Islet precursor cell (in vitro differentiated cells): ENCODE measurements at places on chromosomes 3 and 15.

DNA sequence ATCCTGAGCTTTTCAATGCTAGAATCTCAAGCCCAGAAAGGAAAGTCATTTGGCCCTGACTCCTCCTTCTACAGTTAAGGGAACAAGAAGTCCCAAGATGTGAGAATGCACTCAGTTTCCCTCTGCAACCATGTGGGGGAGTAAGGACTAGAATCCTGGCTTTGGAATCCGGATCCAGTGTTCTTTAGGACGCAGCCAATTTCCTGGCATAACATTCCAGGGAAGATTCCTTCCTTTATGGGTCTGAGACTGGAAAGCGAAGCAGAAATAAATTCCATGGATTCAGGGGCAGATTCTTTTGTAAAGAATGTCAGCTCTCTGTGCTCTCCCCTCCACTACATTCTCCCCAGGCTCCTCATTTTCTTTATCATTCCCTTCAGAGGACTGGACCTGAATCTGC is 151.8 kb upstream of the SOX14 start:
- DNase-seq: peak; percentile 83

- no peak for DNase-seq
These were observed 62.1 kb upstream of the FAM3D start for GRCh38 chr3:58728723-58729122.

DNA sequence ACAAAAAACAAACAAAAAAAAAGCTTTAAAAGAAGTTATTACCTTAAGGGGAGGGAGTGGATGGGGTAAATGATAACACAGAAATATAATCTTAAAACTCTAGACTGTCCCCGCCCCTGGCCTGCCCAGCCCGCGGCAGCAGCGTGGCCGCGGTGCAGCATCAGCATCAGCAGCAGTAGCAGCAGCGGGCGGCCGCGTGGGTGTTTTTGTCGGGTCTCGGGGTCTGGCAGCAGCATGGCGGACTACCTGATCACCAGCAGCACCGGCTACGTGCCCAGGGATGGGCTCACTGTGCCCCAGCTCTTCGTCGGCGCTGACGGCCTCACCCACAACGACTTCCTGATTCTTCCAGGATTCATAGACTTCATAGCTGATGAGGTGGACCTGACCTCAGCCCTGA is 80.0 kb upstream of the ANKRD28 start:
- DNase-seq: no peak

DNA sequence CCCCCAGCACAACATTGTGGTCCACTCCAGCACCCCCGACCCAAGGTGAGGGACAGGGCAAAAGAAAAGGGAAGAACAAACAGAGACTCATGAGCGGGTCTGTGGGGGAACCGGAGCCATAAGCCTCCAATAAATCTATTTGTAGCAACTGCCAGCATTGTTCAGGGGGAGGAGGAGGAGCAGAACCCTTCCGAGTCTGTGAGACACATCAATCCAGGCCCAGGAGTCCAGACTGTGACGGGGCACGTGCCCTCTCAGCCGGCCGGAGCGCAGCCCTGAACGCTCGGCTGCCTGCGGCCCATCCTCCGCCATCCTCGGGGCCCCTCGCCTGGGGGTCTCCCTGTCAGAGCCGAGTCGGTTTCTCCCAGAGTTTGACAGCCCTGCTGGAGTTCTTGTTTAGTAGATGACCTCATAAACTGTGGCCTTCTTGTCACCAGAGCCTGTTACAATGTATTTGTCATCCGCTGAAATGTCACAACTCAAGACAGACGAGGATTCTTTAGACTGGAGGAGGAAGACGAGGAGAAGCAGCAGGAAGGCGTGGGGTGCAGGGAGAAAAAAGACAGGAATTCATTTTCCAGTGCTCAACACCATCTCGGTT is 47.9 kb downstream of the TLE3 start:
- no peak for DNase-seq

GRCh38 chr15:98745650-98746374 is 97.5 kb downstream of the IGF1R start:
- DNase-seq: no peak

DNA sequence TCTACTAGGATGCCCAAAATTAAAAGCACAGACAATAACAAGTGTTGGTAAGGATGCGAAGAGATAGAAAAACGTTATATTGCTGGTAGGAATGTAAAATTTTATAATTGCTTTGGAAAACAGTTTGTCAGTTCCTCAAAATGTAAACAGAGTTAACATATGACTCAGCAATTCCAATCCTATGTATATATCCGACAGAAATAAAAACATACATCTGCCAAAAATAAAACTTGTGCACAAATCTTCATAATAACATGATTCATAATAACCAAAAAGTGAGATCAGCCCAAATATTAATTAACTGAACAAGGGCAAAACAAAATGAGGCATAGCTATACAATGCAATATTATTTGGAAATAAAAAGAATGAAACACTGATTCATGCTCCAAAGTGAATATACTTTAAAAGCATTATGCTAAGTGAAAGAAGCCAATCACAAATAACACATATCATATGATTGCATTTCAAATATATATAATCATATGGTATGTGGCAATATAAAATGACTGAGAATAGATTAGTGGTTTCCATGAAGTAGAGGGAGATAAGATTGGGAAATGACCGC is 609.3 kb downstream of the IGSF11 start:
- DNase-seq: no peak

DNA sequence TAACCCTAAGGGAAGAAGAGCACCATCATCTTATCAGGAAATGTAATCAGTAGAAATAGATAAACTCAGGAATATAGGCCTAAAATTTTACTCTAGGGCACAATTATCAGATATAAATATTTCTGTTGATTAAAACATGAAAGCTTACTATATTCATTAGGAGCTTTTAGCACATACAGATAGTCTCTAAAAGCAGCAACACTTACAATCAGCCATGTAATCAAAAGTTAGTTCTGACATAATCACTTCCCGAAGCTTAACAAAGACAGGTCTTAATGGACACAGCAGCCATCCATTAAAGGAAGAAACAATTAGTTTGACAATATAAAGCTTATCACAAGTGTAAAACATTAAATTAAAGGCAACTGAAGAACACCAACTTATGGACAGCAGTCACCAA is 30.6 kb downstream of the DCLK3 start:
- DNase-seq: no peak

DNA sequence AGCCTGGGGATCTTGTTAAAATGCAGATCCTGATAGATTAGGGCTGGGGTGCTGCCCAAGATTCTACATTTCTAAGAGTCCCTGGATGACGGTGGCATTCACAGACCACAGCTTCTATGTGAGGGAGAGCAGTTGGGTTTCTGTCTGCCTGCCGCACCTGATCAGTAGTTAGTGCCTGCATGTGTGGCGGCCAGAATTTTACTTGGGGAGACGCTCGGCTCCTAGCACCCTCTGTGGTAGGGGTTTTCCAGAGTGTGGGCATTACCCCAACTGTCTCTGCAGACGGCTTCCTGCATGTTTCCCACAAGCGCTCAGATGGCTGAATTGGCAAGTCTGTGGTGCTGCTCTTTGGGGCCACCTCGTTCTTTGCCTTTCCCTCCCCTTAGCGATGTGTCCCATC is 8.3 kb downstream of the GHRL start:
- no peak for DNase-seq

DNA sequence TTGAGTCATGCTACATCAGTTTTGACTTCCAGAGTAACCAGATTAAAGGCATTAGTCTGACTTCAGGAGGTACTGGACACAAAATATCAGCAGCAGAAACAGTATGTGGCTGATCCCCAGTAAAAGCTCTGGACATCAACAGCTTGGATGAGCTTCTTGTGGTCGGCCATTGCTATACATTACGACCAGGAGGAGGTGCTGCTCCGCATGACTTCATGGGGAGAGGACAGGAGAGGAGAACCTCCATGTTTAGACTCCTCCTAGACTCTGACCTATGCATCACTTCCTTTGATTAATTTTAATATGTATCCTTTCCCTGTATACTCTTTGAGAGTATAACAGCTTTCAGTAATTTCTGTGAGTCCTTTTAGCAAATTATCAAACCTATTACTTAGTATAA is 285.6 kb upstream of the ARHGEF26 start:
- DNase-seq: no peak

DNA sequence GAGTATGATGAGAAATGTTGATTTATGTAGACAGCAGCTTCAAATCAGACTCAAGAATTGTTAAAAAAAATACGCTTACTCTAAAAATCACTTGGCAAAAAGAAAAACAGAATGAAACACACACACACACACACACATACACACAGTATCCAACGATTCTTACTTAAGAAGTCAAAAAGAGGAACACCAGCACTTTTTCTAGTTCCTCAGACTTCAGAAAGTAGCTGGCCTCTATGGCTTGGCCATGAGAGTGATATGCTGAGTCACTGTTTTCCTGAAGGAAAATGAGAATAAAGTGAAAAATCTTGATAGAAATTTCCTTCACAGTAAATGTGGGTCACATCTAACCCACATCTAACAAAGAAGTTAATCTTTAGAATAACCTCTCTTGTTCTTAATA is 22.1 kb downstream of the CNTN3 start:
- DNase-seq: no peak

DNA sequence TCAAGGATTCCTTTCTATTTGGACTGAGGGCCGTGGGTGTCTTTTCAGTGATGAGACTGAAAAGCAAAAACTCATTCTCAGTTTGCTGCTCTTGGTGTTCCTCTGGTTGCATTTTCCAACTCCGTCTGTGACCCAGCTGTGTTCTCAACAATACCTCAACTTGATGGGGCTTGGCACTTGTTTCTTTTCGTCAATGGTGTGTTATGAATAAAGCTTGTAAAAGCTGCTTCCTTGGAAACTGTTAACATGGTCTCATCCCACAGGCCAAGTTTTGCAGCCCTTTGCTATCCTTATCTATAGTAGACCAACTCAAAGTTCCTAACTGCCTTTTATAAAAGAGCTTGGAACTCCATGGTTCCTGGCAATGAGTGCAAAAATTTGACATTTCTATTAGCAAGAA is 142.5 kb upstream of the UBE2E1 start:
- no peak for DNase-seq

DNA sequence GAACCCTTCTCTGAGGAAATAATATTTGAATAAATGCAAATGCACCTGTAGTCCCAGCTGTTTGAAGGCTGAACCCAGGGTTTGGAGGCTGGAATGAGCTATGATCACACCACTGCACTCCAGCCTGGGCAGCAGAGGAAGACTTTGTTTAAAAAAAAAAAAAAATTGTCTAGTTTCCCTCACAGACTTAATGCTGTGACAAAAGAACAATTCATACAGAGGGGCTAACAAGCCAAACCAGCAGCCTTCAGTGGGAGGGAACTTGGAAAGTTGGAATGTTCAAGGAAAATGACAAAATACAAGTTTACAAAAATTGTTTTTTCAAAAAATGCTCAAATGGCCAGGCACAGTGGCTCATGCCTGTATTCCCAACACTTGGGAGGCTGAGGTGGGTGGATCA is 228.0 kb upstream of the CGNL1 start:
- no peak for DNase-seq

DNA sequence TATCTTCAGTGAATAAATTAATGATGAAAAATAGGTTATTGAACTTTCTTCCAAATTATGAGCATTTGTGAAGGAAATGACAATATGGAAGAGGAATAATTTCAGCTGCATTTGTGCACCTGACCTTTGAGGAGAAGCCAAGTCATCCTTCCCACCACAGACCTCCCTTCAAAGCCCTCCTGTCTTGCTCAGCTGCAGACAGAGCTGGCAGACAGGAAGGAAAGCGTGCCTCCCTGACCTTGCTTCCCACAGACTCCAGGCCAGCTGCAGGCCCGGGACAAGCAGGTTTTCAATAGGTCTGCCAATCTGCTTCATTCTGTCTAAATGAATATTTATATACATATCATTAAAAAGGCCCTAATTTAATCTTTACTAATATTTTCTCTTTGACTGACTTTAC is 152.9 kb upstream of the RBMS3 start:
- DNase-seq: no peak

- DNase-seq: no peak
These were observed 38.2 kb downstream of the PPARG start for GRCh38 chr3:12327021-12327420.

DNA sequence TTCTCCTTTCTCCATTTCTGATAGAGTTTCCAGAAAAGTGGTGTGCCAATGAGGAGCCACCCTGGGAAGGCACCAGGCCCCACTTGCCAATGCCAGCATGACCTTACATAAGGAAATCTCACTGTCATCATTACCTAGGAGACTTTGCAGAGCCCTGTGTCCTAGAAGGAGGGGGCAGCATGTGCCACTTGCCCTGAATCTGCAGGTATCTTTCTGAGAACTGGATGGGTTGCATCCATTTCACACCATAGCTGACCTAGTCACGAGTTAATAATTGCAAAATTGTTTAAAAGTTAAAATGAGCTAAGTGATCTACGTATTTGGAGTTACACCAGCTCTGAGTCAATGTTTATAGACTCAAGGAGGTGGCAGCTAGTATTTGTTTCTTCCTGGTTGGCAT is 14.3 kb downstream of the CA12 start:
- DNase-seq: no peak

- DNase-seq: no peak
These were observed 34.4 kb upstream of the TLE3 start for GRCh38 chr15:70132139-70132538.

DNA sequence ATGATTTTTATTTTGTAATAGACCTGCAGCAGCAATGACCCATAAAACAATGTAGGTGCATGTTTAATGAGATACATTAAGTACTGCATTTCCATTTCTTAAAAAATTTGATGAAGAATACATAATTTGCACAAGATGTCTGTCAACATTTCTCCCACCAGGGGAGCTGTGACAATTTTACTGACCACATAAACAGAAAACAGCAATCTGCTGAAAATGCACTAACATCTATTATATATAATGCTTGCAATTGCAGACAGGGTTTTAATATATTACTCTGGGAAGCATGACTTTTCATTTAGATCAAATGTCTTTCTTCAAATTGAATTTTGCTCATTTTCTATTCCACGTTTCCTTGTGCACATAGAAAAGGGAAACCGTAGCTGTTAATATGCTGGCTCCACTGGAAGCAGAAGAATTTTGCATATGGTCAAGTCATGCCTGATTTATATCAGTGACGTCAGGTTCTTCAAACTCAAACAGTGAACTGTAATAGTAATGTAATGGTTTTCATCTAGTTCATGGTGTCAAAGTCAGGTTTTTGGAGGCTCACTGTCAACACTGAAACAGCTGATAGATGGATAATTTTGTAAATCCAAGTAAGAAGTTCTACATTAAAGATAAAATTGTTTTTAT is 79.8 kb upstream of the IGF1R start:
- no peak for DNase-seq

GRCh38 chr3:27200721-27201489 is 168.3 kb downstream of the NEK10 start:
- DNase-seq: no peak

GRCh38 chr3:10855083-10855870 is 39.2 kb downstream of the SLC6A11 start:
- no peak for DNase-seq

GRCh38 chr15:63493436-63493835 is 11.0 kb upstream of the USP3 start:
- peak; percentile 57 for DNase-seq

DNA sequence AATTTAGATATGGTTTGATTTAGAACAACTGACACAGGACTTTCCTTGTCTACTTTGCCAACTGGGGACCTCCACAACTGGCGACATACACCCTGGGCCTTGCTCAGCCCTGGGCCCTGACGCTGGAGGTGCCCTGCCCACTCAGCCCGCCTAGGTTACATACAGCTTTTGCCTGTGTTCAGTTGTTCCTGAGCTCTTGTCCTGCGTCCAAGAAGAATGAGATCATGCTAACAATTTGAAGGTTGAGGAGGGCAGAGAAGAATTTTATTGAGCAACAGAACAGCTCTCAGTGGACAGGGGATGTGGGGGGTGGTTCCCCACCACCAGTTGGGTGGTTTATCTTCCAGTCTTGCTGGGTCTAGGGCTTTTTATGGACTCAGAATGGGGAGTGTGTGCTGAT is 67.9 kb downstream of the IQCH start:
- DNase-seq: no peak

GRCh38 chr3:107260207-107260606 is 117.0 kb upstream of the CCDC54 start:
- DNase-seq: no peak
